ENCODE measurements at places on chromosomes 13 and 19.

DNA sequence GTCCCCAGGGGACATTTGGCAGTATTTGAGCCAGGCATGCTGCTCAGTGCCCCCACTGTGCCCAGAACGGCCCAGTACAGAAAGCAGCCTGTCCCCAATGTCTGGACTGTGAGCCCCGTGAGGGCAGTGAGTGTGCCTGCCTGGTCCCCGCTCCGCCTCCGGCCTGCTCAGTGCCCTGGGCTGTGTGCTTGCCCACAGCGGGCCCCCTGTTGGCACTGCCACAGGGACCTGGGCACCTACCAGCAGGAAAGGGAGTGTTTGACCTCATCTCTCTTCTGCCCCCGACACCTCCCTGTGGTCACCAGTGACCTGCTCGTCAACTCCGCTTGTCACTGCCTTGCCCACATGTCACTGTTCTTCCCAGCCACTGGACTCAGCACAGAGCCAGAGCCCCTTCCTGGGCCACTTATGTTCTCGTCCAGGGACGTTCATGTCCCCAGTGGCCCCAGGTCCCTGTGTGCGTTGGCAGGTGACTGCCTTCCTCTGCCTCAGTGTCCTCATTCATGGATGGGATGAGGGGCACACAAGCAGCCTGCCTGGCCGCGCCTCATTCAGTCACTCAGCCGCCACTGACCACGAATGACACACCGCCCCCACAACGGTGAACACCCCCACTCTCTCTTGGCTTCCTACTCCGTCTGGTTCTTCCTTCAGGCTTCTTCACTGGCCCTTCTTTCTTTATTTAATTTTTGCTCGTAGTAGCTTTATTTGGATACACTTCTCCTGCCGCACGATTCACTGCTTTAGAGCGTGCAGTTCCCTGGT is 2.8 kb downstream of the FZR1 start:
- DNase-seq, result no peak

GRCh38 chr19:46759817-46760333 is 13.6 kb upstream of the STRN4 start:
- peak; percentile 49 for DNase-seq

DNA sequence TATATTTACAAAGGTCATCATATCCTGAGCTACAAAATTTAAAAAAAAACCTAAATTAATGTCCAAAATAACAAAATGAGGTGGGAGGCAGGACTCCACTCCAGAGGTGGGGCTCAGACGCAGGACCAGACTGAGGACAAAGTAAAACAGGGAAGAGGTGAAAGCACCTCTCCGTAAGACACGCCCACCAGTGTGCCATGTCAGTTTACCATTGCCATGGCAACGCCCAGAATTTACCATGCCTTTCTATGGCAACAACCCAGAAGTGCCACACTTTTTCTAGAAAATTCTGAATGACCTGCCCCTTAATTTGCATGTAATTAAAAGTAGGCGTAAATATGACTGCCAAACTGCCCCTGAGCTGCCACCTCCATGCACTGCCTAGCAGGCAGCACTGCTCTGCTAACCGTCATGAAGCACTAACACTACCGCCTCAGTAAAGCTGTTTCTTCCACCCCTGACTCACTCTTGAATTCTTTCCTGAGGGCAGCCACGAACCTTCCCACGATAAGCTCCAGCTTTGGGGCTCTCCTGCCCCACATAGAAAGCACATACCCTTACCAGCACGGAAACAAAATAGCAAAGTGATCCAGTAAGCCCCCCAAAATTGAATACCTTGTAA is 22.3 kb upstream of the PDCD5 start:
- DNase-seq, result no peak

- DNase-seq, result no peak
Observed at GRCh38 chr19:19860756-19861390, 4.8 kb upstream of the ZNF253 start.

DNA sequence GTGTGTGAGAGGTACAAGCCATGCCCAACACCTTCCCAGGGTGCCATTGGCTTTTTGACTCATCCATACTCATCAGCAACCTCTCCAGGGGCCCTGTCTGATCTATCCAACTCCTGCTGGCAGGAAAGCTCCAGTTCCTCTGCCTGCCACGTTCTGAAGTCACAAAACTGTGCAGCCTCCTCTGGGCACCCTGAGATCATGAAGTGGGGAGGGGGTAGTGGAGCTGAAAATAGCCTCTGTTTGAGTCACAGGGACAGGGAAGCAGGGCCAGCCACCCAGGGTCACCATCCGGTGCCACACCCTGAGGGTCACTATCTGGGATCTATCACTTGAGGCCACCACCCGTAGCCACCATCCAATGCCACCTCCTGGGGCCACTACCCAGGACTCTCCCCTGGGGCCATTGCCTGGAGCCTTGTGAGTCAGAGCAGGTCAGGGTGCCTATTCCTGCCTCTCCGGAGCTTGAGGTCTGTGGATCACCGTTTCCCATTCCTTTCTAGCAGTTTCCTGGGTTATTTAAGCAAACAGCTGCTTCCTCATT is 172.1 kb downstream of the NUFIP1 start:
- DNase-seq, result no peak

GRCh38 chr13:98888890-98889279 is 89.0 kb downstream of the DOCK9 start:
- no peak for DNase-seq

- no peak for DNase-seq
Observed at GRCh38 chr13:83568019-83568418, 314.3 kb downstream of the SLITRK1 start.

DNA sequence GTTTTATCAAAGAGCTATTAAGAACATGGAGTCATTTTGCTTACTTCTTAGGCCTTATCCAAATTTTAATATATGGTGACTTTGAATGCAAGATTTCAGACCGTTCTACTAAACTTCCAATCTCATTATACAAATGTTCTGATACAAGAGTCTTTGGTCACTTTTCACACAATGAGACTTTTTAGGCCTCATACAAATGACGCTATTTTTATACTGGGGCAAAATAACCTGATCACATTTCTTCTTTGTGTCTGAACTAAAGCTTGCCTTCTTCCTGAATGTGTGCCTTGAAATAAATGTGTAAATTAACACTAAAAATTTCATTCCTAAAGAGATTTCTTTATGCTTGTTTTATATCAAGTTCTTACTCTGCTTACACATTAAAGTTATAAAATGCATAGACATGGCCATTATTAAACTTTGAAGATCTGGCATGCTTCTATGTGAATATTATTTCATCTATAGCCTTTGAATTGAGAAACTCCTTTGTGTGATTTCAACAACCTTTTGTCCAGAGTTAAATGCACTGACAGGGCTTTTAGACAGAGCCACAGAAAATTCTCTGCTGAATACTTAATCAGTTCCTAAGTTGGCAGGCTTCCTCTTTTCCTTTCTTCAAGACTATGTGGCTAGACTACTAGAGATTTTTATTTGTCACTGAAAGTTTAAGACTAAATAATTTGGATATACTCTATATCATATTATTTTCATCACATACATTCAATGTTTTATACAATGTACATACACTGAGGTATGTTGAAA is 86.1 kb downstream of the EDNRB start:
- DNase-seq, result peak; percentile 23

- DNase-seq, result peak; percentile 84
Observed at GRCh38 chr13:23790577-23791170, 98.5 kb downstream of the MIPEP start.

DNA sequence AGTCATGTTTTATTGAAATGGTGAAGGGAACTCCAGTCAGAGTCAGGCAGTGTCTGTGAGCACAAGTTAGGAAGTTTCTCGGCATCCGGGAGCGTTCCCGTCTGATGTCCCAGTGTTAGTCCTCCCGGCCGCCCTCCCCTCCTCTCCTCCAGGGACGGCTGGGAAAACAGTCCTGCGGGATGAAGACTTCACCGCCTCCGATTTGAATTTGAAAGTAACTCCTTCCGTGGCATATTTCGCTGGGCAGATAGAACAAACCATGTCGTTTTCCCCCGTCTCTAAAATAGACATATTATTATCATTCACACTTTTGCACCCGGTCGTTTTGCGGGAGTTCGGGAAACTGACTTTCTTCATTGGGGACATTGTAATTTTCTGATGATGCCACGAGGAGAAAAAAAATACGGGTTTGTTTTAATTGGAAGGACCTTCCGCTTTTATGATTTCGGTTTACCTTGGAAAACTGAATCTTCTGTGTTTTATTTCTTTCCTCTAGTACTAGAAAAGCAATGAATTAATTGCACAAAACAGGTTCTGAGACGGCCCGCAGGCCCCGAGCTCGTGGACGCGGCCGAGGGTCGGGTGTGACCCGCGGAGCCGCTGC is 76.6 kb downstream of the ZIC5 start:
- no peak for DNase-seq

GRCh38 chr13:23871616-23872220 is 17.5 kb downstream of the MIPEP start:
- peak; percentile 36 for DNase-seq

DNA sequence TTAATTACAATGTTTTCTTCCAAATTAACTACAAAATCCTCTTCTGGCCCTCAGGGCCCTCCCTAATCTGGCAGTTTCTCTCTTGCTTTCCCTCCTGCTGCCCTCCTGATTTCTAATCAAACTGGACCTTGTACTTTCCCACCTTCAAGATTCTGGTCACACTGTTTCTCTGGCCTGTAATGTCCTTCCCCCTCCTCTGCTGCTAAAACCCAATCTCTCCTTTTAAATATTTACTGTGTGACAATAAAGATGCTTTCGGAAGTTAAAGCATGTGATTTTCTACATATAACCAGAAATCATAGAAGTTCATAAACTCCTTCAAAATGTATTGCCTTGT is 14.1 kb upstream of the HMGB1 start:
- no peak for DNase-seq

GRCh38 chr19:28960586-28960985 is 252.4 kb downstream of the UQCRFS1 start:
- no peak for DNase-seq

- DNase-seq, result no peak
Observed at GRCh38 chr13:90526711-90527110, 820.8 kb upstream of the MIR17HG start.

DNA sequence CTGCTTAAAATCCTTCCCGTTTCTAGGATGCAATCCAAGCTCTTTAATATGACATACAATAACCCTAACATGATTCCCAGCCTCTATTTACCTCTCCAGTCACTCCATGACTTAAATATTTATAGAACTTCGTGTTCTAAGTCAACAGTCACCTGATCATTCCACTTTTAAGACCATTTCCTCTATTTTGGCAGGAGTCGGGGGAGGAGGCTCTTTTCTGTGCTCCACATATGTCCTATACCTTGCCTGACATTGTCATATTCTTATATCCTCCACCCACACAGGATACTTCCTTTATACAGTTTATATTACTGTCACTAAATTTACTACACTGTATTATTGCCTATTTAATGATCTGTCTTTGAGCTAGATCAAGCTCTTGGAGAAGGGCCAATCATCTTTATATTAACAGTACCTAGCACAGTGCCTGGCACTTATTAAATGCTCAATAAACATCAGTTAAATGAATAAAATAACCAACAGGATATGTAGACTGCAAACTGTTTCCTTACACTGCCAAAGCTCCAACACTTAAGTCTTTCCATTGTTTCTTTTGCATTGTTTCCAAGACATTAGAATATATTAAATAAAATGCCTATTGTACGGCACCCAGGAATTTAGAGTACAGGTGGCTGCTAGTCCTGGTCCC is 2.7 kb downstream of the ARGLU1 start:
- no peak for DNase-seq

- DNase-seq, result peak; percentile 85
Observed at GRCh38 chr19:49127674-49128544, 8.6 kb downstream of the PPFIA3 start.

DNA sequence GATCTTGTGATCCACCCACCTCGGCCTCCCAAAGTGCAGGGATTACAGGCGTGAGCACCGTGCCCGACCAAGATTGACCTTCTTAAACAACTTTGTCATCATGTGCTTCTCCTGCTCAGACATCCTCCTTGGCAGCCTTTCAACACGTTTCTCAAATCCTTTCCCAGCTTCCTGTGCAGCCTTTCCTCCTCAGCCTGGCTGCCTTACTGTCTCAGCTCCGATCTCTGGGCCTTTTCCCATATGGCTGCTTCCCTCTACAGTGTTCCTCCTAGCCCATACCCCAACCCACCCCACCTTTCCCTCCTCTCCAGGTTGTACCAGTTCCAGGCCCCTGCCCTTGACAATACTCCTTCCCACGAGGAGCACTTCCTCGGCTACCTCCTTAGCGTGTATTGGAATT is 7.2 kb downstream of the PHF11 start:
- DNase-seq, result no peak

GRCh38 chr13:104833221-104833620 is 1702.2 kb downstream of the EFNB2 start:
- DNase-seq, result no peak

DNA sequence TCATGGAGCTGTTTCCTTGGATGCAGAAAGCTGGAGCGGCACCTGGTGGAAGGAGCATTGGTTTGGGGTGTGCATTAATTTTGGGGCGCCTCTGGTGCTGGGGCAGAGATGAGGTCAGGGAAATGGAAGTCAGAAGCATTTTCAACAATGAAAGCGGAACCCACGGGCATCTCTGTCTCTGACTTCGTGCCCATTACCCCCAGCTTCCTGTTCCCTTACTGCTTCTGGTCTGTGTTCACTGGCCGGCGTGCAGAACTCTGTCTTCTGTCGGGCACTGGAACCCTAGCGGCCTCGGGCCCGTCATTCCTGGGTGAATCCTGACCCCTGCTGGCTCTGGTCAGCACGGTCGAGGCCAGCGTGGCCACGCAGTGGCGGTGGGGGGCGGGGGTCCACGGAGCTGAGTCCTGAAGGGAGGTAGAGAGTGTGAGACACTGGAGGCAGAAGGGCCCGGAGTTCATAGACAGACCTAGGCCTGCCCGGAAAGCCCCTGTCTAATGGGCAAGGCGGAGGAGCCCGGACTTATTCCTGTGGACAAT is 7.9 kb upstream of the LINGO3 start:
- DNase-seq, result peak; percentile 24

DNA sequence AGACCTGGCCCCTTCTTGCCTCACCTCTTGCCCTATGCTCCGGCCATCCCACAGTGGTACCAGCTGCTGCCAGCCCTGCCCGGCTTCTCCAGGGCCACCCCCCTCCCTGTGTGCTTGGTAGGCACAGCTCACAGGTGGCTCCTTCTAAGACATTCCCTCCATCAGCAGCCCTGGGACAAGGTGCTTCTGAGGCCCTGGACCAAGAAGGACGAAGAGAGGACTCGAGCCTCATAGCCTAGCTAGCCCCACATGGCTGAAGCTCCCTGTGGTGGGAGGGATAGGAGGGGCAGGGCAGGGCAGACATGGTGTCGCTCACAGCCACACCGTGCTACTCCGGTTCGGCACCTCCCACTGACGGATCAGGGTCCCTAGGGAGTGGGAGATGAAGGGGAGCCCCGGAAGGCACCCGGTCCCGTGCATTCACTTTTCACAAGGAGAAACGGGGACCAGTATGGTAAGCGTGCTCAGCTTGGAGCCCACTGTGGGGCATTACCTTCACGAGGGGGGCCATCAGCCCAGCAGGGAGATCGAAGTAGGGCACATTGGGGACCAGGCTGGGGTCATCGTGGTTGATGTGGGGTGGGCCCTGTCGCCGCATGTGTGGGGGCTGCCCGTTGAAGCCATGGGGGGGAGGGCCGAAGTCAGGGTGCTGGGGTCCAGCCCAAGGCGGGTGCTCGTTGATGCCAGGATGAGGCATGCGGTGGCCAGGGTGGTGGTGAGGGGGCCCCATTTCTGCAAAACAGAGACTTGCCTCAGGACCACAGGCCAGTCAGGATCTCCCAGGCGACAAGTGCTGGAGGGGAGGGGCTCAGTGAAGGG is 19.5 kb downstream of the CHERP start:
- DNase-seq, result no peak

All from astrocyte of the cerebellum (primary cell).